Stimulated activated CD4-positive, alpha-beta T cell treated with anti-CD3 and anti-CD28 coated beads, Interleukin-15, amount 100 ng/mL, for 24 hours (primary cell): ENCODE measurements at places on chromosomes 2 and 18.

GRCh38 chr18:34709750-34710441 lies at the start of gene DTNA:
Gene DTNA (plus strand): TSS chr18:34710298. CDS start chr18:34755977, 45,679 bp downstream.
- DNase-seq: no peak

DNA sequence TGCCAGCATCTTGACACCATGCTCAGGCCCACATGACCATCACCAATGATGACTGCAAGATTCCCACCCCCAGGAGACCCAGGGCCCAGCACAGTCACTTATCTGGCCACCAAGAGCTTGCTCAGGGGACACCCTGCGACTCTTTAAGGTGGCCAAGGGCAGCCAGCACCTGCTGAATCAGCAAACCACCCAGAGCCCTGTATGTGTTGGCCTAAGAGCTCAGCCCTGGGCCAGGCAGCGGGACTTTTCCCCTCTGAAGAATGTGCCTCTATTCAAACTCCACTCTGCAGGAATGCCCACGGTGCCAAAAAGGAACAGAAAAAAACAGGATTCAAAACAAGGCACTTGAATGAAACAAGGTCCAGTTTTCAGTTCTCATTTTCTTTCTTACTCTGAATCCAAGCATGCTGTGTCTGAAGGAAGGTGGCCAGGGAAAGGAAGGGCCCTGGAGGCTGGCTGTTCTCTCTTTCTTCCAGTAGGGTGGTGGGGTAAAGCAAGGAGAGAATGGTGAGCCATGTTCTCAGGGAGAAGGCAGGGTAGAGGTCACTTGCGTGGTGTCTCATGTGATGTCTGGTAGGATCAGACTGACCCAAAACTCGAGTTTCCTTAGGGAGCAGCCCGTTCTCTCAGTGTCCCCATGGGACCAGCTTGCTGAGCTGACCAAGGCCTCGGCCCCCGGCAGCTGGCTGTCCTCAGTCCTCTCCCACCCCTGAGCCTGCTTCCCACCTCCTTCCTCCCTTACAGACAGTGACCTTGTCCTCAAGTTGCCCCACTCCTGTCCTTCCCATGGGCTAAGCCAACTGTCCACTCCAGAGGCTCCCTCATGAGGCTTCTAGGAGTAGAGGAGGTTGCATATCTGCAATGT lies 150.0 kb downstream of the RNF152 start:
- DNase-seq: no peak

- no peak for DNase-seq
Measured at GRCh38 chr18:77082316-77082955, 50.1 kb downstream of the MBP start.

DNA sequence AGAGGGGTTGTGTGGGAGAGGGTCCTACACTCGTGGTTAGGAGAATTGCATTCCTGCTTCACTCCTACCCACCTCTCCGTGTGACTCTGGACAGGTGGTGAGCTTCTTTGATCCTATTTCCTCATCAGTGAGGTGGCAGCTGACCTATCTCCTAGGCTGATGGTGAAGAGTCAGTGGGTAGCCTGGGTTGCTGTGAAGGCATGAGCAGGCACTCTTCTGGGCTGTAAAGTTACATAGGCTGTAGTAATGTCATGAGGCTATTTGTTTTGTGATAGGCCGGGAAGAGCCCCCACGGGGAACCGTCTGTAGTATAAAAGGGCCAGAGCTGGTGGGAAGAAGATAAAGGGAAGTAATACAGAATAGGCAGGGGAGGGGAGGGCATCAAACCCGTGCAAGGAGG lies 83.8 kb downstream of the TMEM247 start:
- DNase-seq: no peak

DNA sequence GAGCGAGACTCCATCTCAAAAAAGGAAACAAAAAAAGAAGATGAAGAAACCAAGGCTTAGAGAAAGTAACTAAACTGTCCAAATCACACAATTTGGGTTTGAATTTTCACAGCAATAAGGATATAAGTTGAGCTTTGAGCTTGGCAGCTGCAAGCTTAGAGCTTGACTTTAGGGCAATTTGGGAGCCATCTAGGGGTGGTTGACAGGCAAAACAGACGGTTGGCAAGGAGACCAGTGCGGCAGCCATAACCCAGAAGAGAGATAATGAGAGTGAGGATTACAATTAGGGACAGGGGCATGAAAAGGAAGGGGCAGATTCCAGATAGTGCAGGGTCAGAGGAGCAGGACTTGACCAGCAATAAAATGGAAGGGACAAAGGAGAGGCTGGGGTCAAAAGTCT lies 382.2 kb upstream of the HNRNPA3 start:
- DNase-seq: peak; percentile 6
